Endothelial cell of coronary artery (primary cell): ENCODE measurements at places on chromosomes 11 and 22. TPM values are rescaled to one million over a fixed set of nuclear protein-coding genes. Genes with fewer than 3 reads are reported as not detected.

The FDX1 gene
- total RNA-seq = 7.8 and 8.9 TPM in 2 replicates

The OR51A4 gene
- total RNA-seq = not detected in 2 replicates

The GPR83 gene
- total RNA-seq = 0.09 TPM in 1 of 2 replicates, not detected in the other

The CLDN5 gene
- 433 and 857 TPM in 2 replicates for total RNA-seq

The SVIP gene
- total RNA-seq = 12.6 and 22.3 TPM in 2 replicates

The RGL4 gene
- not detected in 2 replicates for total RNA-seq

The C11orf86 gene
- total RNA-seq = not detected in 2 replicates

The PNPLA5 gene
- not detected in 2 replicates for total RNA-seq
